Hematopoietic multipotent progenitor cell treated with erythropoietin and hydrocortisone succinate and interleukin-3 and kit ligand, for 4 days (in vitro differentiated cells): ENCODE measurements at places on chromosomes 13 and 19.
A peak's percentile ranks its signal among the peaks of the same experiment; 100 is the strongest.

GRCh38 chr13:111065698-111066097 lies 49.4 kb upstream of the ARHGEF7 start:
- no peak for DNase-seq

DNA sequence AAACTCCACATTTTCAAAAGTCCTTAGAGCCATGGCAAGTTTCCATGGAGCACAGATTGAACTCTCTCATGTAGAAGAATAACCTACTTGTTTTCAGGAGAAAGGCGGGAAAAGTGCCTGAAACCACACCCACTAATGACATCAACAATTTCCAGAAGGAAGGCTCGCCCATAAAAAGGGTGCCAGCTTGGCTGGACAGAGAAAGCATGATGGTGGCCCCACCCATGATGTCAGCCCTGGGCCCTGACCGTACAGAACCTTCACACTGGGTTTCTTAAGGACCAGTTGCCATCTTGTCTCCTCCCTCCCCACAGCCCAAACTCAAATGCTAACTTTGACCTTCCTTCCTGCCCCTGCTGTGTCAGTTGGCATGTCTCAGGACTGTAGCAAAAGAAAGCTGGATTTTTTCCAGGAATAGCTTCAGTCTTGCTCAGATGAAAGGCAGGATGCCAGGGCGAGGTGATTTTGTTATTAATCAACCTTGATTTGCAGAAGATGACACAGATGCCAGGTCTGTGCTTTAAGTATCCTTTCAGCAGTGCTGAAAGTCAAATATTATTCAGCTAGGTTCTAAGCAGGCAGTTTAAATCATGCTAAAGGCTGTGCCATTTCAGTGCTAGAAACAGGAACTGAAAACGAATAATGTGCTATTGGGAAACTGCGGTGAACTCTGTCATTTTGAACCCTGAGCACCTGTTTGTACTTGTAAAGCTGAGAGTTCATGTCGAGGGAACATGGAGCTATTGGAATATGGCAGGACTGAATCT lies 89.5 kb upstream of the RFC3 start:
- DNase-seq: peak; percentile 46

DNA sequence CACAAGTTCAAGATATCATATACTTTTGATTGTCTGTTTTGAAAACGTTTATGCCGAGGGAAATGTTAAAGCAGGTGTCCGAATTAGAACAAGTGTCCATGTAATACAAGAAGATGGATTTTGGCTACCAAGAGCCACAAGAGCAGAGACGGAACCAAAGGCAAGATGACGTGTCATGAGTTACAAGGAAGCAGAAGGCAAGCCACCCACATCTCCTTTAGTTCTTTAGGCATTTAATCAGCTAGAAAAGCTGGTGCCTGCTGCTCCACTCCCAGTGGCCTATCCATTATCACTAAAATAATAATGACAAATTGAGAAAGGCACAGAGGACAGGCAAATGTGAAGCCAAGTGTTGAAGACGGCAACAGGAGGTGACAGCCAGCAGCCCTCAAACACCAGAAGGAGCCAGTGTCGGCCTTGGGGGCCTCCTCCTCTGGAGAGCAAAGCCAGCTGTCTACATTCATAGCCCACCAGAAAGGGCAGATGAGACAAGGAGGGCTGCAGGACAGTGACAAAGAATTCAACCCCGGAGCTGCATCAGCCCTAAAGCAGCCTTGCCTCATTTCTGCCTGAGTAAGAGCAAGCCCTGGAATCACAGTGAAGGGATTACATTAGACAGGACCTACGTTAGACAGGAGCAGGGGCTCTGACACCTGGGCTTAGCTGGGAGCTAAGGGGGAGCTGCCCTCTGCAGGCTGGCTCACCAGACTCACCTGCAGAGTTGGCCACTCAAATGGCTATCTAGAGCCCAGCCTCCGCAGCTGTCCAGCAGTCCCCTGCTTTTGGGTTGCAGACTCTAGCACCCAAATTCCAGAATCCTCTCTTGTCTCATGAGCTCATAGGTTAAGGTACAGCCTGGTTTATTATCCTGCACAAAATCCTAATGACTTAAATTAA lies 569.9 kb downstream of the UQCRFS1 start:
- DNase-seq: no peak

DNA sequence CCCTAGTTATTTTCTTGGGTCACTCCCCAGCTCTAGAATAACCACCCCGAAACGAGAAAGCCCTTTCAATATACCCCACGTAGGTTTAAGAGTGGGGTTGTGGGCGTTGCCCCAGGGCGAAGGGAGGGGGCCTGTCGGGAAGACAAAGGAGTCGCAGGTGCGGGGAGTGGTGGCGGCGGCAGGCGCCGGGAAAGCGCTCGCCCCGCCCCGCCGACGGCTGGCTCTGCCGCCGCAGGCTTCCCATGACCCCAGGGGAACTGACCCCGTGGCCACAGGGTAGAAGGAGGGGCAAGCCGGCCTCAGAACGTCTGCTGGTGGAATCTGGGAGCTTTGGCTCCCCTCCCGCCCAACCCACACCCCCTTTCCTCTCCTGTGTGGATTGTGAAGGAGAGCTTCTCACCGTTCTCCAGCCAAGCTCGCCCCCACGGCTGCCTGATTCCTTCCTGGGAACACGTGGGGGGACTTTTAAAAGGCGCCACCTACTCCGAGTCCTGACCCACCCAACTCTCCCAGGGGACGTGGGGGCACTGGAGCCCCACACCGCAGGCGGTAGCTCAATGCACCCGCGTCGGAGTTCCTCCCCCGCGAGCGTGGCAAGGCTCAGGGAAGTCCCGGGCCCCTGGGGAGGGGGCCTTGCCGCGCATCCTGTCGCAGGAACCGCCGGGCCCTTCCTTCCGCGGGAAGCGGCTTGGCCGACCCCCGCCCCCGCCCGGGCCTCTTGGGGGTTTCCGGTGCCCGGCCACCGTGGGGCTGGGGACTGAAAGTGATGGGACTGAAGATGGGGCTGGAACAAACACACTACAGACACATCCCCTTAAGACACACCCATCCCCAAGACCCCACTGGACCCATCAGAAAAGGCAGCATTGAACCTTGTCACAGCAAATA lies 5.5 kb downstream of the IER2 start:
- peak; percentile 70 for DNase-seq

DNA sequence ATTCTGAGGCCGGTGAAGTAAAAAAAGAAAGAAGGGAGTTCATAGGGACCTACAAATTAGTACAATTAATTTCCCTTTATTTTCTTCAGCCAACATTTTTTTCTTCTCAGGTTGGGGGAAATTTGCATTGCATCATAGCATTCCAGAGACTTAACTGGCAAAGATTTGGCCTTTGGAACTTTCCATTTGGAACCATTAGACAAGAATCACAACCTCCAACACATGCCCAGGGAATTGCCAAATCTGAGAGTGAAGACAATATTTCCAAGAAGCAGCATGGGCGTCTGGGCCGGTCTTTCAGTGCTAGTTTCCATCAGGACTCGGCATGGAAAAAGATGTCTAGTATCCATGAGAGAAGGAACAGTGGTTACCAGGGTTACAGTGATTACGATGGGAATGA lies 6.4 kb upstream of the ERCC5 start:
- no peak for DNase-seq

DNA sequence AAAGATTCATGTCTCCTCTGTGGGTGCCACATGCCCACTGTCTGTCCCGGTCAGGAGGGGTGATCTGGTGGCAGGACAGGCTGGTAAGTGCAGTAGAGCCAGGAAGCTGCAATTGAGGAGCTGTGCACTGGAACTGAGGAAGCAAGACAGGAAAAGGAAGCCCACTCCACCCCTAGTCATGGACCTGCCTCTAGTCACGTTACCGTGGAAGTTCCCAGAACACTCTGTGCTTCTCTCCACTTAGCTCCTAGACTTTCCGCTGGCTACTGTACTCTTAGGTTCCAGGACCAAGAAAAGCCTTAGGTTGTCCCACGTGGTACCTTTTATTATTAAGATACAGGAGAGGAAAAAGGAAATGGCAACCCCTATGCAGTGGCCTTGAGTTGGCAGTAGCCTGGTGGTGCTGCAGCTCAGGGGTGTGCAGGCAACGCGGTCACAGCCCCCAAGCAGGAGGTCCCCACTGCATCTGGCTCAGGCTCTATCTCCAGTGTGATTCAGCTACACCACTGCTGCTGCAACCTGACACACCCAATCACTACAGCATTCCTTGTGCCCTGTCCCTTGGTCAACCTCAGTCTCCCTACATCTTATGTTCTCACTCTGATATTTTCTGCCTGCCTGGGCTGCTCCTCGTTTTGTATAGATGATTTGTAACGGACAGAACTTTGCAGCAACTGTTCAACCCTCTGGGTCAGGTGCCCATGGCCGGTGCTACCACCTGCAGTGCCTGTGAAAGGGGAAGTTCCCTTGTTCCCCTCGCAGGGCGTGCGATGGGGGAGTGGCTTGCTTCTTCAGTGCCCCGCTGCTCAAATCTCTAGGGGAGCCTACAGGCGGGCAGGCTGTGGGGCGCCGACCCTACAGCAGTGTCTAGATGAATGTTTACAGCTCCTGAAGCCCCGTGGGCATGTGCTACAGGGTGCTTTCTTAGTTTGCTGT lies 24.4 kb upstream of the GPR12 start:
- peak; percentile 58 for DNase-seq

DNA sequence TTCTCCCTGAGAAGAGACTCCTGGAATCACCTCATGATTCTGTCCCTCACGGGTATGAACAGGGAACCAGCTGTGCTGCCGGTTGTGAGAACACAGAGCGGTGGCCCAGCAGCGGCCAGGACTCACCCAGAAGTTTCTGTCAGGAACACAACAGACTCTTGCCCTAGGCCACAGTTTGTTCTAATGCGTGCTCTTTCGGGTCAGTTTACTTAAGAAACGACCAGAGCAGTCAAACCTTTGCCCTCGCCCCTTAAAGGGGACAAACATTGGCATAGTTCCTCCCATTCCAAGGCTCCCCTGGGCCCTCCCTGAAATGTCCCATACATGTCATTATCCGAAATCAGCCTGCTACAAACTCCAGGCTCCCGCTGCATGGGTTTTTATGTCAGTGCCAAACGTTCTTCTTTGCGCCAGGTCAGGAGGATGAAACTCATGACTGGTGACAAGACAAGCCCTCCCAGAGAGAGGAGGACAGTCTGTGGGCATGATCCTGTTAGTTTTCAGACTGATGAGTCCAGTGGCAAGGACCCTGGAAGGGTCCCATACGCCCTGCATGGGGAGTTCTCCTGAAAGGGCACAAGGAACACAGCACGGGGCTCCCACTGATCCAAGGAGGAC lies 18.3 kb downstream of the ZIC5 start:
- no peak for DNase-seq
